ENCODE measurements at places on chromosomes 11 and 22.
A peak's percentile ranks its signal among the peaks of the same experiment; 100 is the strongest.

DNA sequence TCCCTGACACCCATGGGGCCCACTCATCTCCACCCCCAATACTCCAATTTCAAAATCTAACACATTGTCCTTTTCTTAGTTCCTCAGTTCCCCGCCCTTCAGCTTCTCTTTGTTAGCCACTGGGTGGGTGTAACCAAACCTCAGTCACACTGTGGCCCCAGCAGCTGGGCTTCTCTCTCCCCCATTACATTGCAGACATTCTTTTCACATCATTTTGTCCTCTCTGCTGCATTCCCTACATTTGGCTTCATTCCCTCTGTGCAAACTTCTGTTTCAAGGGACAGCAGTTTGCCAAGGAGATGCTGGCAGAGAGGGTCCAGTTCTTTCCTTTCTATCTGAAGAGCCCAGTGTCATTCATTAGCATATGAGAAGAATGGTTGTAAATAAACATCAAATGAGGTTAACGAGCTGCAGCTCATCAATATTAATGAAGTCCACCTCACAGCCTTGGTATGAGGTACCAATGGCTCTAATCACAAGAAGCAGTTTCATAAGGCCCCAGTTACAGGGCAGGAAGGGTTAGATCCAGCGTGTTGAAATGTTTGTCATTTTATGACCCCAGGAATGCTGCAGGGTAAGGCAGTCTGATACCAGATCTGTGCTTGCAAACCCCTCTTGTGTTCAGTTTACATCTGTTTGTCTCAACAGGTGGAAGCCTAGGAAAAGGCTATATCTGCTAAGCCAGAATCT is 72.3 kb downstream of the ARFGAP2 start:
- no peak for DNase-seq

- no peak for DNase-seq
These were observed 556.3 kb upstream of the ANO5 start for GRCh38 chr11:21636561-21636960.

GRCh38 chr22:35368386-35368785 is 12.5 kb upstream of the HMOX1 start:
- no peak for DNase-seq

DNA sequence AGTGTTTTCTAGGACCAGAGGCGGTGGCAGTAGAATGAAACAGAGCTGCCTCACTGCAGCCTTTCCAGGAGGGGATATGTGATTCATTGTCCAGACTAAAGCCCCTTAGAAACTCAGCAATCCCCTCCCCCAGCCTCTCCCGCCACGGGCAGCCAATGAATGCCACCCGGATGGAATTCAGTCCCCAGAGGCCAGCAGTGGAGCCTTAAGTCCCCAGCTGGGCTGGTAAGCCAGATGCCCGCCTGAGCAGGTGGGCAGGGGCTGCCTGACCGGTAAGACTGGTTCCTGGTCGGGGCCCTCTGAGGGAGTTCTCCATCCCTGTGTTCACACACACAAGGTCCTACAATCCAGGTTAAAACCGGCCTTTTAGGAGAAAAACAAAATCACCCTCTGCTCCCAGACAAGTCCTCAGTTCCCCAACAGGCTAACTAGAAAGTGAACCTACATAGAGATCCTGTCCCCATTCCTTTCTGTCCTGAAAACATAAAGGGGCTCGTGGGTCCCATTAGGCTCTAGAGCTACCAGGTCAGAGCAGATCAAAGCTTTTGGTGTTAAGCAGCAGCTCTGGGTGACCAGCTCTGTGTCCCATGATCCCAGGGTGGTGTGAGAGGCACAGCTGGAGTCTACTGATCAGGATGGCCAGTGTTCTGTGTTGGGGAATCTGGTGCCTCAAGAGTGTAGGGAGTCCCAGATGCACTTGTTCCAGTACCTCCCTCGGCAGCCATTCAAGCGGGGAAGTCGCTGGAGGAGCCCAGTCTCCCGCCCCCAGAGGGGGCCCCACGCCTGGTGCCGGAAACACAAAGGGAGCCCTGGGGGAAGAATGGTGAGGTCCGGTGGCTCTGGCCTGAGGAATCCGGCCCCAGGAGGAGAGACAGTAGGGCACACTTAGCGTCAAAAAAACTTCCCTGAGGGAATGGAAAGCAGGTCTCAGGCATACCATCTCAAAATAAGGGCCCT is 2.6 kb downstream of the PATZ1 start:
- DNase-seq, result no peak

GRCh38 chr11:117316197-117316961 is at the start of gene BACE1:
BACE1 (minus strand) TSS chr11:117316256; CDS start chr11:117315795, 461 bp downstream.
- DNase-seq, result peak; percentile 12

DNA sequence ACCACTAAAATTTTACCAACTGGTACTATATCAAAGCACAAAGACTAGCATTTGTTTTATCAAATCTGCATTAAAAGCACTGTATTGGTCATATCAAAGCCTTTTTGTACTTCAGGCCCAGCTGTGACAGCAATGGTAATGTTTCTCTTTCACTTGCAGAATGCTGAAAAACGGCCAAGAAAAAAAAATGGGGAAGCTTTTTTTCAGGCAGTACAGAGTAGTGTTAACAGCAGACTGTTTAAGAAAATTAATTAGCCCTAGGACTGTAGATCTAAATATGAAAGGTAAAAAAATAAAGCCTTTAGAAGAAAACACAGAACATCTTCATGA is 33.3 kb downstream of the DENND5A start:
- no peak for DNase-seq

DNA sequence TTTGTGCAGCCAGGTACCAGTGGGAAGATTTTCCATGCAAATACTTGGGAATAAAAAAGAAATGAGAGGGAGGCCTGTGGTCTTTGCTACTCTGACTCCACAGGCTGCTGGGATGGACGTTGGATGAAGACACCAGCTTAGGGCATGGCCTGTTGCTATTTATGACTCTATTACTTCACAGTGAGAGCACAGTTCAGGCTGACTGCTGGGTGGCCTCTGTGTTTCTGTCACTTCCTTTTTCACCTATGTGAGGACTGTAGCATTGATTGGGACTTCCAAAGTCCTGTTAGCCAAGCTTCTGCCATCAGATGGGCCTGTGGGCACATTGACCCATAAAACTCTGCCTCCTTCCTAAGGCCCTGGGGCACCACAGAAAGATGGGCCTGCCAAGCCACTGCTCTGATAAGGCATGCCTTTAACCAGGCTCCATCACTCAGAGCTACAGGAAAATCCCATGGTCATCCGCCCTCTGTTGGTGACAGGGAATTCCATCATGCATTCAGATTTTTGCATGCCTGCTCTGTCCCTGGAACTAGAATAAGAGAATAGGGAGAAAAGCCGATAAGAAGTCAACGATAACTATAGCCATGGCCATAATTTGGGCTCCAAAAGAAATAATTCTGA is 64.6 kb downstream of the KCNJ1 start:
- no peak for DNase-seq

DNA sequence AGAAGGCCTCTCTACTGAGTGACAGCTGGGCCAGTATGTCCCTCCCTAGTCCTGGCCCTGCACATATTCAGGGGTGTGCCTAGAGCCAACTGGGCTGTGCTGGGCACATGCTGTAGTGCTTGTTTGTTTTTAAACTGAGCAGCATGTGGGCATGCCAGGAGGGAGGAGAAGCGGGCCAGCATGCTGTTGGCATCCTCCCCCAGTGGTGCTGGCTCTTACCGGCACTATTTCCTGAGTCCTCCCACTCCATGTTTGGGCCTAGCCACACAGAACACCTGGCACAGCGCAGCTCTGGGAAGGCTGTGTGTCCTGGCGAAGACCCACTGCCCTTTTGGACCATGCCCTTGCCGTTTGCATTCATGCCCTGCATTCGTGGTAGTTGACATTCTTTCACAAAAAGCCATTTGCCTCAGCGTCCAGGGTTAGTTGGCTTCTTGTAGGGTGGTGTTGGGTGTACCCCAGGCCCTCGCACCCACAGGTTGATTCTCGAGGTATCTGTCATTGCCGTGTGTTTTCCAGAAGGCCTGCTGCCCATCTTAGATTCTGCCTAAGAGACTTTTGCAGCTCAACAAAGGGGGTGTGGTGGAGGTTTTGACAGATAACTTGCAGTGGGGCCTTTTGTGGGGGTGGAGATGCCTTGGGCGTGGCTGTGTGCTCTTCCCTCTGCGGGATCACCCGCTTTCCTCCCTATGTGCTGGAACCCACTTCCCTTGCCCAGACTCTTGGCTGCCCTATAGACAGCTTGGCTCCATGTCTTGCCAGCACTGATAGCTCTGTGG is 13.6 kb downstream of the DGCR8 start:
- no peak for DNase-seq

DNA sequence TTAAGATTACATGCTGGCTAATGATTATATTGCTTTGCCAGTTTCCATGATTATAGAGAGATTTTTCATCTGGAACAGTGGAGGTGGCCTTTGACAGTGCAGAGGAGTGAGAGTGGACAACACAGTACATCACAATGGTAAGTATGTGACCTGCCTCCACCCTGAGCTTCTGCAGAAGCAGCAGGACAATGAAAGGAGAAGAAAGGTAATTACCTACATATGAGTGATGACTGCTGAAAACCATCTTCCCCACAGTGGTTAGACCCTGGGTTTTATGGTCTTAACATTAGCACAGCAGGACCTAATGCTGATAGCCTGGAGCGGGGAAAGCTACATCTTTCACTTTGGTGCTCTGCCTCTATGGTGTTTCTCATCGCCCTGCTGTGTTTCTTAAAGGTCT is 454.7 kb upstream of the DDI1 start:
- DNase-seq, result no peak

- no peak for DNase-seq
These were observed 62.2 kb upstream of the NAV2 start for GRCh38 chr11:19650467-19650866.

Measured in activated CD4-positive, alpha-beta T cell treated with anti-CD3 and anti-CD28 coated beads, Interleukin-2, amount 50 U/mL, for 1 hour (primary cell).